ELF-1 (cell line): ENCODE measurements at places on chromosomes 12 and 14.

GRCh38 chr12:124828264-124829007 is 35.2 kb downstream of the SCARB1 start:
- peak; percentile 44 for DNase-seq

- no peak for DNase-seq
Measured at GRCh38 chr12:111085096-111085495, 164.7 kb upstream of the MYL2 start.

- no peak for DNase-seq
Measured at GRCh38 chr12:59040043-59040442, 119.7 kb upstream of the LRIG3 start.

- no peak for DNase-seq
Measured at GRCh38 chr12:88884600-88884999, 304.3 kb upstream of the KITLG start.

DNA sequence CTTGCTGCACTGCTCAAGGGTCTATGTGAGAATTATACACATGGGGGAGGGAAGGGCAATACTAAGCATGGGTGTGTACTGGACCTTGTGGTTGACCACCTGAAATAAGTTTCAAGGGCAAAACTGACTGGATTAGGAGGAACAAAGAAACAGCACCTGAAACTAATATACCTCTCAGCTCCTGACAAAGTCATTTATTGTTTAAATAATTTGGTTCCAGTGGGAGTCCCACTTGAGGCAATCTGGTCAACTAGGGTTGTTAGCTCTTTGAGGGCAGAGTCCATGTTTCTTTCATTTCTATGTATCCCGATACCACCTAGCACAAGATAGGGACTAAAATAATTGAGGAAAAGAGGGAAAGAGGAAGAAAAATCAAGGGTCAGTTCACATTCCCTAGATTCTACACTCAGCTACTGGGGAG is 45.5 kb downstream of the STXBP6 start:
- DNase-seq, result no peak

GRCh38 chr14:87343652-87344051 is 649.3 kb downstream of the GALC start:
- DNase-seq, result no peak
